ENCODE measurements at places on chromosomes 12 and 14. TPM values are rescaled to one million over a fixed set of nuclear protein-coding genes. Genes with fewer than 3 reads are reported as not detected.

The CELA1 gene
- total RNA-seq = not detected

The OASL gene
- 18.7 TPM for total RNA-seq

The TMPRSS12 gene
- total RNA-seq = not detected

The IL25 gene
- not detected for total RNA-seq

The CABP1 gene
- 4.4 TPM for total RNA-seq

The NOVA1 gene
- 6.8 TPM for total RNA-seq

The STK38L gene
- total RNA-seq = 44.1 TPM

The NKX2-1 gene
- not detected for total RNA-seq

DNA sequence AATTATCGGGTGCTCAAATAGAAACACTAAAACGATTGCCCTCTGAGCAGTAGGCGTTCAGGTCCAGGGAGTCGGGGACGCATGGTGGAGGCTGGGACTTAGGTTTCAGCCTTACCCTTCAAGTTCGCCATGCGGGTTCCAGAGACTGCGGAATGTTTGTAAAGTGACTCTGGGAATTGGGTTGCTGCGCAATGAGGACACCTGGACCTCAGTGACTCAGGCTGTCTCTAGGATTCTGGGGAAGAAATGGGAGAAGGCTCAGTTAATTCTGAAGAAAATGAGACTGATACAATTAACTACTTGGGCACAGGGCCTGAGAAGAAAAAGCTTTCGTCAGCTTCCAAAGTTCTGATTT lies 1.1 kb downstream of the LGALS3 start:
- no peak for DNase-seq

GRCh38 chr12:57726884-57727757 lies 11.4 kb downstream of the AGAP2 start:
- DNase-seq = peak; percentile 33

GRCh38 chr12:109580272-109580671 lies 6.7 kb downstream of the MVK start:
- DNase-seq = no peak

GRCh38 chr12:130714091-130714590 lies 2.0 kb downstream of the RIMBP2 start:
- DNase-seq = no peak

DNA sequence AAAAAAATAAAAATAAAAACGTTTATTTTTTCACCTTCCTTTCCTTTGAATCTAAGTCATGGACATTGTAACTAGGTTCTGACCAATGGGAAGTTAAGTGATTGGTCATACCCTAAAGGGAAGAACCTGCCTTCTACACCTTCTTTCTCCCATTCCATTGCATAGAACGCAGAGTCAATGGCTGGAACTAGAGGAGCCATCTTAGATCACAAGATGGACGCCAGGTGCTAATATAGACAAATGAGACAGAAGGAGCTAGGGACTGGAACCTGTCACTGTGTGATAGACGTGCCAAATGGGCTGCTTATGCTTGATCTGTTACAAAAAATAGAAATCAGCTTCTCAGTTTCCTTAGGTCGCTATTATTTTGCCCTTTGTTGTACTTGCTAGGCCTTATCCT lies 606.6 kb downstream of the MED13L start:
- no peak for DNase-seq

DNA sequence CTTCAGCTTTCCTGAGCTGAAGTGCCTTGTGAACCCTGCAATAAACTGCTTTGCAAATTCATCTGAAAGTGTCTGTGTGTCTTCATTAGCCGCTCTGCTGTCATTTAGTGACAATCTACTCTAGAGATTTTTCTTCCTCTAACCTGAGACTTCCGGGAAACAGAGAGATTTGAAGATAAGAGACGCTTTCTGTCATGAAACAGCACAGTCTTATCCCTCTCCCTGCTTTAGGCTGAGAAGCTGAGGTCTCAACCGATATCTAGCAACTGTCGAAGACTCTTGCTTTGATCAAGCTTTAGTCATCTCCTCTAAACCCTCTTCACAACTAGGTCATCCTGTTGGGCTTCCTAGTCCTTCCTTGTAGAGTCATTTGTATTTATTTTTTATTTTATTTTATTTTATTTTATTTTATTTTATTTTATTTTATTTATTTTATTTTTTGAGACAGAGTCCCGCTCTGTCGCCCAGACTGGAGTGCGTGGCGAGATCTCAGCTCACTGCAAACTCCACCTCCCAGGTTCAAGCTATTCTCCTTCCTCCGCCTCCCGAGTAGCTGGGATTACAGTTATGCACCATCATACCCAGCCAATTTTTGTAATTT lies 1.2 kb downstream of the RNASE2 start:
- DNase-seq = no peak

GRCh38 chr12:11746024-11746771 lies 96.7 kb downstream of the ETV6 start:
- no peak for DNase-seq

DNA sequence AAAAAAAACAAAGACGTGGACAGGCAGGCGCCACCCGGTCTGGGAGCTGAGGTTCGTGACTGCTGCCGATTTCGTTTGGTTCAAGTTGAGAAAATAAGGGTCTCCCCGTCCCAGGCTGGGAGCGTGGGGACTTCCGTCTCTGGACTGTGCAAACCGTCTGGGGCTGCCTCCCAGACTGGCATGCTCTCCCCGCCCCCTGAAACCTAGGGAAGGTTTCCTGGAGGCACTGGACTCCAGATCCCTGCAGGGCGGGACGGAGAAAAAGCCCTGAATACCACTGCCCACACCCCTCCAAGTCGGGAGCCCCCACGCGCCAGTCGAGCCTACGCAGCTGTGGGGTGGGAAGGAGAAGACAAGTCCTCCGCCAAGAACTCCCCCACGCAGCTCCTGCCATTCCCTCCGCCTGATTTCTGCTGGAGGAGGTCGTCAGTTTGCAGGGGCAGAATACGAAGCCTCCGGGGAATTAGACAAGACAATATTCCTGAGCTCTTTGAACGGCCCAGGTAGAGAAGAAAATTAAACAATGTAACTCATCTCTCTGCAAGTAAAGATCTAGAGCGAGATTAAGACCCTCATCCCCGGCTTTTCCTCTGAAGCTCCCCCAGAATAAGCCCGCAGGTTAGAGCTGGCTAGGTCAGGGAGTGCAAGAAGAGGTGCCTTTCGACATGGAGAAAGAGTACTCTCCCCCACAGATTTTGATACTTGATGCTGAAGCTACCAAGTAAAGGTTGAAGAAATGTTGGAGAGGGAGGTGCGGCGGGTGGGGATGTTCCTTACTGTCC lies 10.4 kb upstream of the HOXC13 start:
- DNase-seq = no peak

DNA sequence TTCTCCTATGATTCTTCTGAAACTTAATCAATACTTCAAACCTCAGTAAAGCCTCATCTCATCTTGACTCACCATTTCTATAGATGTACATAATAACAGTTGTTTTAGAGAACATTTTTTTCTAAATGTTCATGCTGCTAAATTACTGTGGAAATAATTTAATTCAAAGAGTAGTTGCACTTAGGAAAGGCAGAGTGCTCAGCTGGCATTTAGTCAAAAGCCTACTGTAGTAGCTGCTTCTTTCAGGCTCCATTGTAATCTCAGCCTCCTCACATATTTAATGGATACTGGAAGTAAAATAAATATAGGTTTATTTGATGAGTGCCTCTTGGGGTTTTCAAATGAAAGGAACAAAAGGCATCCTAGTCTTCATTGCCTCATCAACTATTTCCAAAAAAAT lies 325.0 kb downstream of the CCER1 start:
- no peak for DNase-seq

- DNase-seq = no peak
Measured at GRCh38 chr12:7205091-7205490, 15.6 kb downstream of the PEX5 start.

GRCh38 chr14:20530771-20531571 lies 25.6 kb downstream of the RNASE10 start:
- peak; percentile 80 for DNase-seq

DNA sequence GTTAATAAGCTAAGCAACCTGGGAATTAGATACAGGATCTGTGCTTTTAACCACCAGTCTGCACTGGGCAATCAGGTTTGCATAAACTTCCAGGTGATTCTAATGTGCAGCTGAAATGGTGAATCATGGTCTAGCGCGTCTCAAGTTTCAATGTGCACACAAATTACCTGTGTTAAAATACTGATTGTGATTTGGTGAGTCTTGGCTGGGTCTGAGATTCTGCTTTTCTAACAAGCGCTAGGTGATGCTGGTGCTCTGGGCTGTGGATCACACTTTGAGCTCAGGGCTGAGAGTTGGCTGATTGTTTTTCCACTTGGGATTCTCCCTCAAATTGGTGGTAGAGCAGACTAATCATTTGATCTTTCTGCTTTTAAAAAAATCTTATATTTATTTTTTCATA lies 124.8 kb downstream of the C12orf75 start:
- DNase-seq = no peak

DNA sequence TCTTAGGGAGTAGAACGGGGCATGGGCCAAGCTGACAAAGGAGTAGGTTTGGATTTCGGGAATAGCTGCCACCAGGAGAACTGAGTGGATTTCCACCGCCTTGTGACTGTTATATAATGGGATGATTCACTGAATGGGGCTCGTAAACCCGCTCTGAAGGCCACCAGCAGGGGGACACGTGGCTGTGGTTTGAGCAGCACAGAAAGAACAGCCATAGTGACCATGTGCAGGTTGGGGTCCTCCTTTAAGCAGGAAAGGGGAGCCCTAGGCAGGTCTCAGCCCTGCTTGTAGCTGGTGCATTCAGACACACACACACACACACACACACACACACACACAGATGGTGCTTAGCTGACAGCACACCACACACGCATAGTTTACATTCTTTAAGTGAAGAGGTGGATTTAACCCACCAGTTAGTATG lies 8.6 kb upstream of the ASB2 start:
- DNase-seq = peak; percentile 48

DNA sequence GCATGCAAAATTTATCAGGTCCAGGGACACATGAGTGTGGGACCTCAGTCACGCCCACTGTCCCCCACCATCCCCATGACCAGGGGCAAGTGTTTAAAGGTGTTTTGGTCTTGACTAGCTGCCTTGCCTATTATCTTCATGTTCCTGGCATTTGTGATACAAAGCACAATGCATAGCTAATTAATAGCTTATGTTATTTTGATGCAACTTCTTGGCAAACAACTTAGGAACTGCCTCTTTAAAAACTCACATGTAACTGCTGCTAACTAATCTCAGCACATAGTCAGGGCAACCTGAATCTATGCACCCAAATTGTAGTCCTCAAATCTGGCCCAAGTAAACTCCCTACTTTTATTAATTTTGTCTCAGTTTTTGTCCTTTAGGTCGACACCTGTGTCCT lies 7.4 kb upstream of the OR6J1 start:
- no peak for DNase-seq

DNA sequence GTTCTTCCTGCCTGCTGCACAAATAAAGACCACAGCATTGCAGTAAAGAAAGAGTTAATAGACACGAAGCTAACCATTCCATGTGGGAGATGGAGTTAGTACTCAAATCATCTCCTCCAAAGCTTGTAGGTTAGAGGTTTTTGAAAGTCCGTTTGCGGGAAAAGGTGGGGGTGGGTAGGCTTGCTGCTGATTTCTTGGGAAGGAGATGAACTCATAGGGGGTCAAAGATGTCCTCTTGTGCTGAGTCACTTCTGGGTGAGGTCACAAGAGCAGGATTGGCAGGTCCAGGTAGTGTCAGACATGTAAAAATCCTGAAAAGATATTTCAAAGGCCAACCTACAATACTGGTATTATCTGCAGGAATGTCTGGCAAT lies 66.4 kb downstream of the PTHLH start:
- DNase-seq = no peak

DNA sequence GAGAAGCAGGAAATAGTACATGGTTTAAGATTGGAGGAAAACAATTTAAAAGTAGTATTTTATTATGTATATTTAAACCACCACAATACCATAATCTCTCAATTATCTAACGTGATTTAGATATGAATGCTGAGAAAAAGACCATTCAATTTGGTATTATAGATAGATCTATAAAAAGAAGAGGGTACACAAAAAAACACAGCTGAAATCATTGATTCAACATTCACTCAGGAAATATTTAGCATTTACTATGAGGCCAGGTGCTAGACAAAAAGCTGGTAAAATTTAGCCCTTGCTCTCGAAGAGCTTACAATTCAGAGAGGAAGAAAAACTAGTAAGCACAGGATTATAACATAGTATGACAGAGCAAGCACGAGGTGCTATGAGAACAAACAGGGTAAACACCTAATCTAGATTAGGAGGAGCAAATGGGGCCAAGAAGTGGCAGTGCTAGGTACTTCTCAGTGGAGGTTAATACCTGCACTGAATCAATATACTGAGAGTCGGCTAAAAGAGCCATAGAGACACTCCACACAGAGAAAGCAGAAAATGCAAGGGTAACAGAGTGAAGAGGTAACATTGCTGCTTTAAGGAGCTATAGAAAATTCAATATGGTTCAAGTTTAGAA lies 27.6 kb downstream of the TRIP11 start:
- DNase-seq = no peak

GRCh38 chr12:55686366-55687010 lies 21.2 kb downstream of the ITGA7 start:
- no peak for DNase-seq

- DNase-seq = no peak
Measured at GRCh38 chr12:120726961-120727360, 1.3 kb downstream of the ACADS start.

- DNase-seq = no peak
Measured at GRCh38 chr14:104806625-104807465, 5.9 kb downstream of the ZBTB42 start.

DNA sequence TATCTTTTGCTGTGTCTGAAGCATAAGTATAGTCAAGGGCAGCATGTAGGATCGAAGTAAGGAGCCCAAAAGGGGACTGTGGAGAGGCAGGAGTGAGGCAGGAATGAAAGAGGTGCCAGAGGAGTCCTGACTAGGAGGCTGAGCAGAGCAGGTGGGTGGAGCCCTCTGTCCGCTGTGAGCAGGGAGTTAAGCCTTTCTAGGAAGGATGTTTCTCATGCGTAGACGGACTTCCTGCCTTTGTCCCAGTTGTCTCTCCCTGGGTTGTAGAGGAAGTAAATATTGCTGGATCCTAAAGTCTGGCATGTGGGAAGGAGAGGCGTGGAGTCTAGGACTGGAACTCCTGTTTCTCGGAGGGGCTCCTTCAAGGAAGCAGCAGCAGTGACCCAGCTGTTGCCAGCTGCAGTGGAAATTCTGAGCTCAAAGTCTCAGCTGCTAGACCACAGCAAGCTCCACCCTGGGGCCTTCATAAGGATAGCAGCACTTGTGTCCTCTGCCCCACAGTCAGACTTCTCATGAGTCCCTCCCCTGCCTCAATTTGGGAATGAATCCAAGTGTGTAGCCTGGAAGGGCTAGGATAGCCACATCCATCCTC lies 44.0 kb downstream of the RBMS2 start:
- DNase-seq = peak; percentile 76

GRCh38 chr12:13223179-13223804 lies 26.8 kb downstream of the EMP1 start:
- no peak for DNase-seq

GRCh38 chr14:70019695-70020094 lies 140.5 kb downstream of the SMOC1 start:
- DNase-seq = no peak

DNA sequence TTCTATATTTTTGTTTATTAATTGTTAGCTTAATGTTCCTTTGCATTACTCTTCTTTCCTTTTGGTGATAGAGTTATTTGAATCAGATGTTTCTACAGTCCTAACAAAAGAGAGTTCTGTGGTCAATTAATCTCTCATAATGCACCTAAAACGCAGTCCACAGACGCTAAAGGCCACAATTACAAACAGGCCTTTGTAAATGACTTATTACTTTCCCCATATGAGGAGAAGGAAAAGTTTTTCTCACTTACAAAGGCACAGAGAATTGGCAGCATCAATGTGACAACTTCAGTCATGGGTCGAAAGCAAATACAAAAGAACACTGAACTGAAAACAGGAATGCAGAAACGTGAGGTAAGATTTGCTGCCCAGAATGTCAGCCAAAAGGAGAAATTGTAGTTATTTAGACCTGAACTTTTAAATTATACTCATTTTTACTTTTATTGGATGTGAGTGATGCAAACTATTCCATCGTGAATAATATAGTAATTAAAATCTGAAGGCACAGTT lies 142.0 kb upstream of the SYT10 start:
- DNase-seq = no peak

All from transverse colon (tissue), 4 donors.